ENCODE measurements at places on chromosomes 2 and 18.

- DNase-seq = no peak
Measured at GRCh38 chr2:137493261-137493660, 471.0 kb upstream of the HNMT start.

DNA sequence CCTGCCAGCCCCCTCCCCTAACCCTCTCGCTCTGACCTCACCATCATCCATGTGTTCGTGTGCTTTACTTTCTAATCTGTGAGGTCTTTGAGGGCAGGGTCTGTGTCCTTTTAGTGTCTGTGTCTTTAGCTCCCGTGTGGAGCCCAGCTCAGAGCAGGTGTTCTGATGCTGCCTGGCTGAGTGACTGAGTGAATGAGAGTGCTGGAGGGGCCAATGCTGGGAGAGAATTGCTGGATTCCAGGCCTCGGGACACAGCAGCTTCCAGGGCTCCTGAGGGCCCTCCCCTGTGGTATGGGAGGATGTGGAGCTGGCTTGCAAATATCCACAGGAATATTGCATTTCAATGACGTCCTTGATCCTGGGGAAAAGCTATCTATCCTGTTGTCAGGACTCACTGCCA, 160.6 kb downstream of the ANKRD30B start:
- no peak for DNase-seq

- no peak for DNase-seq
Measured at GRCh38 chr2:221500501-221501209, 71.4 kb downstream of the EPHA4 start.

GRCh38 chr2:147352264-147353071, 492.4 kb upstream of the ACVR2A start:
- peak; percentile 55 for DNase-seq

- no peak for DNase-seq
Measured at GRCh38 chr18:34771958-34772357, 61.9 kb downstream of the DTNA start.

- no peak for DNase-seq
Measured at GRCh38 chr2:168231609-168232241, 15.7 kb downstream of the STK39 start.

GRCh38 chr2:218289639-218290315, 2.5 kb downstream of the TMBIM1 start:
- DNase-seq = no peak

- DNase-seq = no peak
Measured at GRCh38 chr18:79750980-79751571, 46.7 kb upstream of the KCNG2 start.

DNA sequence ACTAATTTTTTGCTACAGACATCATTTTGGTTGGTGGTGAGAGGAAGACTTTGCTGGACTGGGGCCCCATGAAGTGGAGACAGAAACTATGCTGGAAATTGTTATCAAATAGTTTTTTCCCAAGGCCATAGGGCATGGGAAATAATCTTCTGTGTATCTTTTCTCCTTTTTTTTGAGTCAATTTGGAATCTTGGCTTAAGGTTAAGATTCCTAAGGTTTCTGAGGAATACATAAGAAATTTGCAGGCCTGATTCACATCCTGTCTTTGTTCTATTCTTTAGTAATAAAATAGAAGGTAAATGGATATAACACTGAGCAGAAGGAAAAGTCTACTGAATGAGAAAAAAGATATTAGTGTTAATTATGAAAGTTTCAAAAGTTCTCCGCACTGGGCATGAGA, 16.6 kb downstream of the SMC6 start:
- DNase-seq = no peak

GRCh38 chr2:215277944-215278343, 33.9 kb upstream of the ATIC start:
- DNase-seq = no peak

GRCh38 chr2:20148923-20149702, 75.8 kb downstream of the SDC1 start:
- peak; percentile 65 for DNase-seq

DNA sequence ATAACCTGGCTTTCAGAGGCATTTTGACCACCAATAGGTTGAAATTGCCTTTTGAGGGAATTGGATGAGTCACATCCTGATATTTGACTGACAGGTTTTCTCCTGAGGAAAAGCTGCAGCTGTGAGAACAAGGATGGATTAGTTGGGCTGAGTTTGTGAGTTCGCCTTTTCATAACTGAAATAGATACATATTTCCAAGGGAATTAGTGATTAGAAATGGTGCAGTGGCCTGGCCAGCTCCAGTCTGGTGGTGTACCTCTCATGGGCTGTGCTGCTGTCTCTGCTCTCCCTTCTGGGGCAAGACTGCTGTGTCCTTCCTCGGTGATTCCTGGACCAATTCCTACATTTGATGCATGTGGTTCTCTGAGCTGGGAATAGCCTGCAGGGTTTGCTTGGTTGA, 341.3 kb downstream of the TSN start:
- no peak for DNase-seq

DNA sequence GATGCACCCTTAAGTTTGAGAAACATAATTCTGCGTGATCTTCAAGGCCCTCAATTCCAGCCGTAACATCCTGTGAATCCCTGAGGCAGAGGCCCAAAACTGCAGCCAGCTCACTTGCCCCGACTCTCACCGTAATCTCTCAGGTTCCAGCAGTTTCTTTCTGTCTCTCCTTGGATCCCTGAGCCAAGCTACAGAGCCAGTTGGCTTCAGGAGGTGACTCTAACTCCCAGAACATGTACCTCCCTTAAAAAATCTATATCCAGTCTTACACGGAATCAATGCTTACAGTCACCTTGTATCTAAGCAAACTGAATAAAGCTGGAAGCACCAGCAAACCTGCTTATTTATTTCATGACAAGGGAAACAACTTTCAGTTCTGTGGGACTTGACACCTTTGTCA, 300.4 kb downstream of the SETBP1 start:
- no peak for DNase-seq

- DNase-seq = no peak
Measured at GRCh38 chr2:39737661-39738060, 41.4 kb downstream of the THUMPD2 start.

GRCh38 chr2:130378898-130379214, 23.0 kb downstream of the PTPN18 start:
- DNase-seq = no peak

DNA sequence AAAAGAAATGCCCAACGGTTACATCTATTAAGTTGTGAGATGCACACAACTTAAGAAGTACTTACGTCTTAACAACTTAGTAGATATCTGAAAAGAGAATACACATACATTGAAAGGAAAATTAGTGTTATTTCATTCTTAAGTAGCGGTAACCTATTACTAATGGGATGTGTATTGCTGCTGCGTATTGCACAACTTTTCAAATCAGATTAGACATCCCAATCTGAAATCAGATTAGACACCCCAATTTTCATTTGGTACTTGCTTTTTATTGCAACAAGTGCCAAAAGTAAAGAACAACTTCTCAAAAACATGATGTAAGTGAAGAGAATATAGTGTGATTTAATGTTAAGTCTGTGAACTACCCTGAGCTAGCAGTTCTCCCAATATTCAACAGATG, 155.5 kb downstream of the DSC3 start:
- no peak for DNase-seq

GRCh38 chr2:18803141-18803939, 214.0 kb upstream of the NT5C1B start:
- no peak for DNase-seq

DNA sequence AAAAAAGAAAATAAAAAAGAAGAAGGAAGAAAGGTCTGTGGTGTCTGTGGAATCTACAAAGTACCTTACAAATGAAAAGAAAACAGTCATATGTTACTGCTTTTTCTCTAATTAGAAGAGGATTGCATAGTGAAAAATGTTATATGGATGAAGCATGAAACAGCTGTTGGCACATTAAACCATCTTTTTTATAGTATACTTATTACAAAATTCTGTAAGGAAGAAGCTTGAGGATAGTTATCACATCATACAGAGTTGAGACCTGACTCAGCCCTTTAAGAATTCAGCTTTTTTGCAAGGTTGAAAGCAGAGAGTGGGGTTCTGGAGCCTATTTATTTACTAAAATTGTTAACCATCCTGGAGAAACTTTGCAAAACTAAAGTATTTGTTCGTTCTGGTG, 222.7 kb downstream of the PHLPP1 start:
- DNase-seq = no peak

DNA sequence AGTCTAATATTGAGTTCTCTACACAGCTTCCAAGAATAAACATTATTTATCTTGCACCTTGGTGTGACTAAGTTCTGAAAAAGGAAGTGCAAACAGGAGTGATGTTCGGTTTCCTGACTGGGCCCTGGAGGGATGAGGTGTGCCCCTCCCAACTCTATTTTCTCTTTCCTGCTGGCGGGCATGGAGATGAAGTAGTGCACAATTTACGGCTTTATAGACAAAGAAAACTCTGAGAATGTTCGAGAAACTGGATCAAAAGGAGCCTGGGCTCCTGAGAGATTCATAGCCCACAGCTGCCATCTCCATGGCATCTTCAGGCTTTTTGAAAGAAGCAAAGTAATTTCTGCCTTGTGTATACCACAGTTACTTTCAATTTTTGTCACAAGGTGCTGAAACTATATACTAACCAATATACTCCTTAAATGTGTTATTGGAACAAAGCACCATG, 22.3 kb downstream of the LRATD1 start:
- DNase-seq = peak; percentile 54

DNA sequence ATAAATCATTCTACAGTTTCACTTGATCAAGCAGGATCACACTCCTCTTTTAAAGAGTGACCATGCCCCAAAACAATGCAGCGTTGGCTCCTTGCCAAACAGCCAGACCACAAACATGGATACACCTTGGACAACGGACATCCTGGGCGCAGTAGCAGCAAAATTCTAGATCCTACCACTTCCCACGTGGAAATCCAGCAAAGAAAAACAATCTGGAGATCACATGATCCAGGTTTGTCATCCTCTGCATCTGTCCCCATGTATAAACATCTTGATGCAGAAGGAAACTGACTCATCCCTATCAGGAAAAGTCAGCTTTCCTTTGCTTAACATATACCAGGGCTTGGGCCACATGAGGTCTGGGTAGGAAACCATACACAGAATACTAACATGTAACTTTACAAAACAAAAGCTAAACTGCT, 53.1 kb downstream of the ZNF521 start:
- DNase-seq = no peak

DNA sequence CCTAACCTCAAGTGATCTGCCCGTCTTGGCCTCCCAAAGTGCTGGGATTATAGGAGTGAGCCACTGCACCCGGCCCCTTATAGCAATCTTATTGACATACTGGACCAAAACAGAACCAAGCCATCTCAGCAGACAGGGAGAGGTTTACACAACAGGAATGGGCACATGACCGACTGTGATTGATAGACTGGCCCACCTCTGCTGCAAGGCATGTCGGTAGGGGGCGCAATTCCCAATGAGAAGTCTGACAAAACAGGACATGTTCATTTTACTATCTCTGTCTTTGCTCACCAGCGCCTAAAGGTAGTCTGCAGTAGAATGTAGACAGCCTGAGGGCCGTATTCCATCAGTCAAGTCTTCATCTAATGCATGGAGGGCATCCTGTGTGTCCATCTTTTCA, 2.0 kb downstream of the LYPD6B start:
- no peak for DNase-seq

DNA sequence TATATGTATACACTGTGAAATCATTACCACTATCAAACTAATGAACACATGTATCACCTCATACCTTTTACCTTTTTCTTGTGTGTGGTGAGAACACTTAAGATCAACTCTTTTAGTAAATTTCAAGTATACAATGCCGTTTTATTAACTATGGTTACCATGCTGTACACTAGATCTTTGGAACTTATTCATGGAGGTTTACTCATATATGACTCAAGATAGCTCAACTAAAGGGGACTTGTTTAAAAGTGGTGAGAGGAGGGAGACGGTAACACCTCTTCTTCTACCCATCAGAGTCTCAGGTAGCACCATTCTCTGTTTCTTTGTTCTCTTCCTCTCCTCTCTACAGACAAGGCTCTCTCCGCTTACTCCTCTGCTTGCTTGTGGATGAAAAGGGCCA, 36.1 kb upstream of the TMEM178A start:
- no peak for DNase-seq

DNA sequence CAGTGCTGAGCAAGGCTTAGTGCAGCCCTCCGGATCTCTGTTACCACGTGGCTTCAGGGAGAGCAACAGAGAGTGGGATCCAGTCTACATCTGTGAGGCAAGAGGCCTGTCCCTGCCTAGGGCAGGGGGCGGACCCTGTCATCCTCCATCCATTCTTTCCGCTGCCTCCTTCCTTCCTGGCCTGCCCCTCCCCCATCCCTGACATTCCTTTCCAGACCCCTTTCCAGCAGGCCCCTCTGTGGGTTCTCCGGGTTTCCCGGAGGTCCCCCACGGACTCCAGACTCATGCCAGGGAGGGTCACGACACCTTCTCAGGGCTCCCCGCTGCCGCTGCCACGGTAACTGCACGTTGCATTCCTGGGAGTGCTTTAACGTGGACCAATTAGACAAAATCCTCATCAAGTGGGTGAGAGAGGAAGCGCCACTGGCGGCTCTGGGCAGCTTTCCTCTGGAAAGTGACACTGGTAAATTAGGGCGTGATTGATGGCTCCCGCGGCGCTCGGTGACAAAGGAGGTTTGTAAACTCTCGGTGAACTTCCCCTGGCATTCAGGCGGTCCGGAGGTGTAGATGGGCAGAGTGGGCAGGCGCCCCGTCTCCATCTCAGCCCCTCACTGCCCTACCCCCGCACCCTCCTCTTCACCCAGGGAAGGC, 11.4 kb downstream of the ATOH8 start:
- DNase-seq = no peak

GRCh38 chr2:120985997-120986651, 250.5 kb downstream of the GLI2 start:
- DNase-seq = no peak

- DNase-seq = no peak
Measured at GRCh38 chr2:96340493-96341414, 5.2 kb downstream of the NCAPH start.

DNA sequence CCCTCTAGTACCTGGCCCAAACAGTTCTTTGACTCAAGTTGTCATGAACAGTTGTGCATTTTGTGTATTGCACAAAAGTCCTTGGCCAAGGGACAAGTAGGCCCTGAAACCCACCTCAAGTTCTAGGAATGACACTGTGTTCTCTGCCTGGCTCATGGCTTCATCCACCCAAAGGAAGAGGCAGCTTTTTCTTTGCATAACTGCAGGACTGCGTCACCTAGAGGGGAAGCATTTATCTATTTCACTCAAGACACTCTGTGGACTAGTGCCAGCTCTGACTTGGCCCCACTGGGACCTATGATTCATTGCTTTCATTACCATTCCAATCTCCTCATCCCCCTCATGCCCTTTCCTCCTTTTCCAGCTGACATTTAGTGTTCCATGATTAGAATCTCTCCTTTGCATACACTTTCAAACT, 119.3 kb upstream of the SIX2 start:
- peak; percentile 15 for DNase-seq

- no peak for DNase-seq
Measured at GRCh38 chr2:23379220-23379695, 5.7 kb upstream of the KLHL29 start.

DNA sequence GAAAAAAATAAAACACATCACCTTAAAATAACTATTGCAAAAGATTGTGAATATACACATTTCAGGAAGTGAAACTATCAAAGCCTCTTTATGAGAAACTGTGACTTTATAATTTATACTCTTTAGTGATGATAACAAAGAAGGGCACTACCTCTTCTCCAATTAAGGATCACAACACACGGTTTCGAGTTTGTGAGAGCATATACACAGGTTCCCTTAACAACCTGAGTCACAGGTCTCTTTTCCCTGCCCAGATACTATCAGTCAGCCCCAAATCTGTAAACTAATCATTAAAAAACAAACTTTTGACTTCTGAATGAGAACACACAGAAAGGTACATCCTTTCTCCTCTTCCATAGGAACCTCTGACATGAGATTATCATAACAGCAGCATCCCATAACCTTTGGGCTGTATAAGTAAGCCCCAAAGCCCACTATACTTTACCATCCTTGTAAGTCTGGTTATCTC, 44.9 kb downstream of the PTPN2 start:
- no peak for DNase-seq

Measured in spinal cord (tissue), 10 donors.